ENCODE measurements at places on chromosomes 7 and 10. TPM values are rescaled to one million over a fixed set of nuclear protein-coding genes. Genes with fewer than 3 reads are reported as not detected.

Gene DMTF1
- 22.1 TPM for total RNA-seq

Gene GATA3
- 1.3 TPM for total RNA-seq

DNA sequence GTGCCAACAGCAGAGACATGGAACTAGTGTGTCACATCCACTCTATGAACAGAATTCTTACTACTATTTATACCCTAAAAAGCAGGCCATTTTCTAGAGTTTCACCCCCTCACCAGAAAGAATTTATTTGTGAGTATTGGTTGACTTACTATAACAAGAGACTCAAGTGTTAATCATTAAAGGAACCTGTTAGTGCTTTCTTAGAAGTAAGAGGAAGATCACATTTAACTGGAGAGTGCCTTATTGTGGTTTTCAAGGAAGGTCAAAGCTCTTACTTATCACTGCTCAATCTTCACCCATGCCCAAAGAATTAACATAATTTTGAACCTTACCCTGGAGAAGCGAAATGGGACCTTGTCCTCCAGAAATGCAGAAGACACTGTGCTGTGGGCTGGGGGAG lies 169.3 kb upstream of the PRSS1 start:
- DNase-seq, result no peak

DNA sequence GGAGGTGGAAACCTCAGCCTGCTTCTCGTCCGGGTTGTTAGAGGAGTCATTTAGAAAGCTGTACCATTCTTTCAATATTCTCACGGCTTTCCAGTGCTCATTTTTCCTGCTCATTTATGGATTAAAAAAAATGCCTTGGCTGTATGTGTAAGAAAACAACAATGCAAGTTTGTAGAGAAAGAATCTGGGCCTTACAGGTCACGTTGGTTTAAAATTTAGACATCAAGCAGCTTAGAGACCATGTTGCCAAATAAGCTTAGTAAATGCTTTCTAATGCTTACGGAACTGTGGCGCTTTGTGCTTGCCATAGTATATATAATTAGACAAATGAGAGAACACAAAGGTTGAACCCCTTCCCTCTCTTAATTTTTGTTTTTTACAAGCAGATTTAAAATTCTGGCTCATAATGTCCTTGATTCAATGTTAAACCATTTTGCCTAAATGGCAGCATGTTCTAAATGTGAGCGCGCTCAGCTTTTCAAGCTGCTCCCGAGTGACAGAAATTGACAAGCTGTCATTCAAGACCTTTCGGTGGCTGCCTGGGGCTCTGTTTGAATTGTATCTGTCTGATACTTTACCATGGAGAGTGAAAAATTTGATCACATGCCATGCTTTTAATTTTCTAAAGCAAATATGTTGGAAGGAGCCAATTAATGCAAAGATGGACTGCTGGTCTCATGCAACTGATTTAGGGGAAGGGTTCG lies 1.1 kb downstream of the ARMS2 start:
- no peak for DNase-seq

DNA sequence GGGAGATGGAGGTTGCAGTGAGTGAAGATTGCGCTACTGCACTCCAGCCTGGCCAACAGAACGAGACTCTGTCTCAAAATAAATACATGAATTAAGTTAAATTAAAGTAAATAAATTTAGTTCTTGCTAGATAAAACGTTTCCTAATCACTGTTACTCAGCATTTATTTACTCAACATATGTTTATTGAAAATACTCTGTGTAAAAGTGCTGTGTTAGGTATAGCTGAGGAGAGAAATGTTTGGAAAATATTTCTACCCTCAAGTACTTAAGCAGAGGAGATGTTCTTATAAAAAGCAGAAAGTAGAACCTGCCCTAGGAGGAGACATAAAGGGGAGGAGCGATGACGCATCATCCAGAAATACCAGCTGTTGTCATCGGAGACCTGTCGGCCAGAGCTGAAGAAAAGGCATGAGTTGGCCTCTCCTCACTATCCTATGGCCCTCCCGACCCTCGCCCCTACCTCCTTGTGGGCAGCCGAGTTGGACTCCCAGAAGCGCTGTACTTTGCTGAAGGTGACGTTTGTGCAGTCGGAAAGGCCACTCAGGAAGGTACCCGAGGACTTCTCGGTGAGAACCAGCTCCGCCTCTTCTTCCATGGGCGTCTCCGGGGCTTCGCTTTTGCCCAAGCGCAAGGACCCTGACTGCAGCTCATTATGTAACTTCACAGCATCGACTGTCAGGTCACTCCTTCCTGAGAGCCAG lies 1.1 kb downstream of the RRP12 start:
- DNase-seq, result no peak

GRCh38 chr10:74900297-74900696 lies 73.9 kb downstream of the KAT6B start:
- no peak for DNase-seq

Gene CLRN3
- not detected for total RNA-seq

Gene CARD11
- total RNA-seq, result 0.41 TPM

GRCh38 chr7:139232904-139233303 lies 1.9 kb downstream of the UBN2 start:
- DNase-seq, result no peak

Gene PLCE1
- total RNA-seq, result 4.2 TPM

DNA sequence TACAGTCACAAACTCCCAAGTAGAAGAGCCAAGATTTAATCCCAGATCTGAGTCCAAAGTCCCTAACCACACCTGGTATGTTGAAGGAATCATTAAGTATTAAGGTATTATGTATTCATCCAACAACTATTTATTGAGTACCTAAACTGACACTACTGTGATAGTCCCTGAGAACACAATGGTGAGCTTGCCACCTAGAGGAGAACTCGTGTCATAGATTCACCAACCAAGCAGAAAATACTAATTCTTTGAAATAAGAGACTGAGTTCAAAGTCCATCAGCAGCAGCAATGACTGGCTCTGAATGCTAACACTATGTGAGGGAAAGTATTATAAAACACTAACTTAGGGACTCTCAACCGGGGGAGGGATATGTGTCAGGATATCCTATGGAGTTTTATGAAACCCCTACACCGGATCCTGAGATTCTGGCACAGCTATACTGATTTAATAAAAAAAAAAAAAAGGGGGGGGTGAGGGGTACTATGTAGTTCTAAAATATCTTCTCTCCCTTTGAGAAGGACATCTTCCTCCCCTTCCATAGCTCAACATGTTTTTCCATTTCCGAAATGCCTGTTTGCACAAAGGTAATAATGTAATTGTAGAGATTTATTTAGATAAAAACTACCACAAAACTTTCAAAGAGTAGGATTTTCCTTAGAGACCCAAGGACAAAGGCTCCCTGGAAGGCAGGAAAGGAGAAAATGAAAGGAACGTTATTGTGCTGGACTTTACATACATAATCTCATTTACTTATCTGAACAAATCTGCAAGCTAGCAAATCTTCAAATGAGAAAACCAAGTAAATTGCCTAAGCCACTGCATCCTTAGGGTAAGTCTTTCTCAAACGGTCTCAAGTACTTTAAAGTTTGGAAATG lies 1.6 kb downstream of the NCOA4 start:
- DNase-seq, result no peak

Gene CDHR1
- total RNA-seq, result 0.65 TPM

Gene RBM33
- 36.1 TPM for total RNA-seq

DNA sequence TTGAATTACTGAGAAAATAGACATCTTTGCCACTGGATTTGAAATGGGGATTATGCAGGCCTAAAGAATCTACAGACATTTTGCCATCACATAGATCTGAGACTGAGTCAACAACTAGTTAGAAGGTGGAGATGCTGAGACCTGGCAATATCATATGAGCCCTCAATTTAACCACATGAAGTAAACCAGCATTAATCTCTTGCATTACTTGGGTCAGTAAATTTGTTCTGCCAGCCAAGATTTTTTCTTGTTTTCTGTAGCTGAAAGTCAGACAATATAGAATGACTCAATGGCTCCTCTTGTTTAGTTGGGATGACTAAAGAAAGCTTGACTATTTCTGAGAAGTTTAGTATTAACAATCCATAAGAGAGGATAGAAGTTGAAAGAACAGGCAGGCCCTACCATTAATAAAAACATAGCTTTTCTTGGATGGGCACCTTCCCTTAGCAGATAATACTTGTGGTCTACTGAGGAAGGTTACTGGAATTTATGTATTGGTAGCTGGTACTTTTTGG lies 396.7 kb upstream of the SORCS1 start:
- DNase-seq, result no peak

DNA sequence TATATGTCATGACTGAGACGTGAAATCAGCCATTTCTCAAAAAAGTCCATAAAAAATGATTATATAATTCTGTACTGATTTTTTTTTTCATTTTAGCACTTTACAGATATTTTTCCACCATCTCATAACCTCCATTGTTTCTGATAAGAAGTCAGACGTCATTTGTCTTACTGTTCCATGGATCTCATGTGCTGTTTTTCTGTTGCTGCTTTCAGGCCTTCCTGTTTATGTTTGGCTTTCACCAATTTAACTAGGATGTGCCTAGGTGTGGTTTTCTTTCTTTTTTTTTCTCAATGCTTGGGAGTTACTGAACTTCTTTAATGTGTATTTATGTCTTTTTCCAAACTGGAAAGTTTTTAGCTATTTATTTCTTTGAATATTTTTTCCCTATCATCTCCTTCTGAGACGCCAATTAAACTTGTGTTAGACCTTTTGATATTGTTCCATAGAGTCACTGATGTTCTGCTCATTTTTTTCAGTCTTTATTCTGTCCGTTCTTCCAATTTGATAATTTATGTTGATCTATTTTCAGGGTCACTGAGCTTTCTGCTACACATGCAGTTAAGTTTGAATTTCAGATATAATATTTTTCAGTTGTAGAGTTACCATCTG lies 43.3 kb downstream of the TAF3 start:
- DNase-seq, result no peak

GRCh38 chr7:90910136-90910535 lies 314.0 kb downstream of the CDK14 start:
- no peak for DNase-seq

GRCh38 chr7:80207501-80207900 lies 72.9 kb downstream of the GNAI1 start:
- no peak for DNase-seq

- no peak for DNase-seq
Measured at GRCh38 chr7:101161692-101162471, 3.5 kb downstream of the VGF start.

- no peak for DNase-seq
Measured at GRCh38 chr10:76333326-76333725, 901.9 kb downstream of the LRMDA start.

- no peak for DNase-seq
Measured at GRCh38 chr7:127692200-127692599, 40.2 kb downstream of the SND1 start.

Gene TUBB8
- total RNA-seq, result not detected

Gene C10orf120
- total RNA-seq, result not detected
